Midbrain (tissue), 1 donor: ENCODE measurements at places on chromosomes 1 and 21.
A peak's percentile ranks its signal among the peaks of the same experiment; 100 is the strongest.

GRCh38 chr1:42945164-42945563, 13.5 kb downstream of the SLC2A1 start:
- DNase-seq, result no peak

DNA sequence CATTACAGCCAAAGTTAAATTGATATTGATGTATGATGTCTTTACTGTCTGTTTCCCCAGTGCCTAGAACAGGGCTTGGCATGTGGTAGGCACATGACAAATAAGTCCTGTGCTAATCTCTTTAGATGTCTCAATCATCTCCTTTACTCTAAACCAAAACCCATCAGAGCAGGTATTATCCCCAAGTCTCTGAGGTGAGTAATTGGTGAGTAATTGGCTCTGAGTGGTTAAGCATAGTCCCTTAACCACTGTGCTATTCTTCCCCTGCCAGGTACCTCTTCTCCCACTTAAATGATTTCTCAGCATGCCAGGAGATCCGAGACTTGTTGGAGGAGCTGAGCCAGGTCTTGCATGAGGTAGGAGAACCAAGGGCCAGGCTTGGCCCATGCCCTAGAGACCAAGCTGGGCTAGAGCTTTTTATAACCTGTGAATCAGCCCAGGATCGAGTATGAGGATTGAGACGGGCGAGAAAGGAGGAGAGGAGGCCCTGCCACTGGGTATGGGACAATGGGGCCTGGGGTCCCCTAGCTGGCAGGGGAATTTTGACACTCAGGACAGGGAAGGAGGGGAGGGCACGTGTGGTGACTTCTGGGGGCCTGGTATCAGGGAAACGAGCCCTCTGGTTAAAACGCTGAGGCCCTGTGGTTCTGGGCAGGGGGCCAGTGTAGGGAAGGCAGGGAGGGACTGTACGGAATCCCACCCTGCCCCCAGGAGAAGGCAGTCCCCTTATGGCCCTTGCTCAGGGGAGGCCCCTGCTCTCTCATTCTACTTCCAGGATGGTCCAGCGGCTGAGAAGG, 4.5 kb downstream of the CNKSR1 start:
- DNase-seq, result no peak

DNA sequence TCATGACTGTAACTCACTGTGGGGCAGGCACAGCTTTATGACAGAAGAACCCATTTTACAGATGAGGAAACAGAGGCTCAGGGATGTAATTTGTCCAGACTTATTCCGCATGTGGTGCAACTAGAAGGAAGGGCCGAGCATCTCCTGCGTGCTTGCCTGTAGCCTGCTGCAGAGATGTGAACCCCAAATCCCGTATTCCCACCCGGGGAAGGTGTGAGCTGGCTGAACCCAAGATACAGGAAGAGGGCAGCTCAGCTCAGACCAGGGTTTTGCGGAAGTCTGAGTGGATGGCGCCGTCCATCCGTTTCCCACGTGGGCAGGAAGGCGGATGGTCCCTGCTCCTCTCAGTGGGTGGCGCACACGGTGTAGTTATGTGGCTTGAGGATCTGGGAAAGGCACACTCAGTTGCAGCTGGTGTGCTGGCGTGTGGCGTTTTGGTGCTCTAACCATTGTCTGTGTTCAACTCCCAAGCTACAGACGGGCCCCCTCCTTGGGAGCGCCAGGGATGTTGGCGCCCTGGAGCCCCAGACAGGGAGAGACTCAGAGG, 1.2 kb downstream of the CROCC start:
- DNase-seq, result no peak

GRCh38 chr1:242454262-242455051, 70.0 kb downstream of the PLD5 start:
- DNase-seq, result peak; percentile 38

DNA sequence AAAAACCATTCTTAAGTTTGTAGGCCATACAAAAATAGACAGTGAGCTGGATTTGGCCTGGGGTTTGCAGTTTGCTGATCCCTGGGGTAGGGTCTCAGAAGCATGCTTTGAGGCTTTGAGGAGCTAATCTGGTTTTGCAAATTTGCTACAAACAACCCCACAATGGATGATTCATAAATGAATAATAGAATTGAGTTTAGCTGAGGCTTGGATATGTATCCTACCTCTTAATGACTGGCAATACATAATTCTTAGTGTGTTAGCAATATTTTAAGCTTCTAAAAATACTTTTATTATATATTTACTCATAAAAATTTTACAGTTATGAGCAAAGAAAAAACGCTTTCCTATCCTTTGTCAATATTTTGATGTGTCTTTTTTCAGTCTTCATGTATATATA, 50.6 kb downstream of the ROR1 start:
- no peak for DNase-seq

DNA sequence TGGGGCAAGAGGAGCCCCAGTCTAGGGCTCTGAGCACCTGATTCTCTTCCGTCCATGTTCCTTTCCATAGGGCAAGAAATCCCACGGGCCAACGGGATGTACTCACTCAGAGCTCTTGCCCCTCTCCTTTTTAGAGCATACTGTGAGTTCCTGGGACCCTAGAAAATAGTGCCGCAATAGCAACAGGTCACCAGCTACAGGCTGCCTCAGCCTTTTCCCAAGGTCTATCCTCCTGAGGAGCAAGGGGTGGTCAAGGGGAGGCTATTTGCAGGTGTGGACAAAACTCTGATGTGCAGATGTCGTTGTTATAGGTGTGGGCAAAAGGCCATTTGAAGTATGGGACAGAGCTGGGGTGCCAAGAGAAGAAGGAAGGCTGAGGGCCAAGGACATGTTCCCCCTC, 1.6 kb upstream of the QSOX1 start:
- no peak for DNase-seq

DNA sequence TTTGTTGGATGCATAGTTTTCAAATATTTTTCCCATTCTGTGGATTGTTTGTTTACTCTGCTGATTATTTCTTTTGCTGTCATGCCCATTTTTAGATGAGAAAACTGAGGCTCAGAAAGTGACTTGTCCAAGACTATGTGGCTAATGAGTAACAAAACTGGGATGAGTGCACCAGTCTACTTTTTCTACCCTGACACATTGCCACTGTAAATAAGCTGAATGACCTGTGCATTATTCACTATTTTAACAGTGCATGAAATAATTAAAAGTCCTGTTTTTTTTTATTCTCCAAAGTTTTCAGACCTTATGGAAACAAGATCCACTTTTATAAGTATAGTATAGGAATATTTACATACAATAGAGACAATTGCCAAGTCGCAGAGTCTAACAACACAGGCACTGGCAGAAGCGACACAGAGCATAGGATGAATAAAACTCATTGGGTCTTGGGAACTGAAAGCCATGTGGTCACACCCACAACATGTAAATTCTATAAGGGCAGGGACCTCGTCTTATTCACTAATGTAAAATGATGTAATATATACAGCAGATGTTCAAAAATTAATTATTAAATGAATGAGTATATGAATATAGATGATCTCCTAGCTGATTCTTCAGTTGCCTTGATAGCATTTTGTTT, 45.2 kb downstream of the HLX start:
- no peak for DNase-seq

- DNase-seq, result no peak
Measured at GRCh38 chr1:86823821-86824500, 90.0 kb downstream of the SELENOF start.

DNA sequence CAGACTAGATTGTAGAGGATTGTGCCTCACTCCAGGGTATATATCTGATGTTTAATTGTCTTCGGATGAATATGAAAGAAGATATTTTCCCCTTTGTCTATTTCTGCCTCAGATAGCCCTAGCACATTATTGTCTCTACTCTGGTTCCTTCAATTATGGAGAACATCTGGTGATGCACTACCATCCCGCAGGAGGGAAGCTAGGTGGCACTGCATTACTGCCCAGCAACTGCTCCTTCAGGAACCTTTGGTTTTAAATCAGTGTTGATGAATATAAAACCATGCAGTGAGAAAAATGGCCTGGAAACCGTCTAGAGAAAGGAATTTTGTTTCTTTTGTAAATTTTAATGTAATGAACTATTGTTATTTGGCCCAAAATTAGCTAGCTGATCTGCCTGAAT, 68.5 kb downstream of the GPR88 start:
- no peak for DNase-seq

DNA sequence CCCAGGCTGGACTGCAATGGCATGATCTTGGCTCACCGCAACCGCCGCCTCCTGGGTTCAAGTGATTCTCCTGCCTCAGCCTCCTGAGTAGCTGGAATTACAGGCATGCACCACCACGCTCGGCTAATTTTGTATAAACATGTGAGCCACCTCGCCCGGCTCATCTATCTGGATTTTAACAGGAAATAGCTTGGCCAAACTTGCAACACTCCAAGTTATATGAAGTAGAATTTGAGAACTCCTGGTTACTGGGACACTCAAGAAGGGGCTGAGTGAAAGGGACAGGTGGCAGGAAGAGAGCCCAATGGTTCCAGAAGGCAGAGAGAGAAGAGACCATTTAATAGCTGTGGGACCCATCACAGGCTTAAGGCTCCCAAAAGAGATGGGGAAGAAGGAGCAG, 2.9 kb upstream of the GPX7 start:
- DNase-seq, result no peak

DNA sequence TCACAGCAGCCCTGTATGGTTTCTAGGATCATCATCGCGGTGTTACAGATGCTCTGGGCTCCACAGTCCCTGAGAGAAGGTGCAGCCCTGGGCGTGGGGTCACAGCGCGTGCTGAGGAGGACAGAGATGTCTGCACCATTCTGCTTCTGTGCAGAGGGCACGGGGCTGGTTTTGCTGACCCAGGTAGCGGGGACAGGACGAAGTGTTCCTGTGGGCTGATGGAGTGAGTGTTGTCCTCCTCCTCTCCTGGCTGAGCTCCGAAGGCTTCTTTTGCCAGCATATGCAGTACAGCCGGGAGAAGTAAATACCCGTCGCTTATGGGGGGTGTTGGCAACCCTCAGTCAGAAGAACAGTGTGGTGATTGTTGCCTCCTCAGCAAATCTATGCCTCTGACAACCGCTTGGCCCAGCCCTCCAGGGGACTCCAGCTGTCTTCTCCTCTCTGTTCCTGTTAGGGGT, 101.5 kb downstream of the DDX20 start:
- peak; percentile 30 for DNase-seq

GRCh38 chr1:175887981-175888428, 144.6 kb upstream of the TNR start:
- peak; percentile 86 for DNase-seq

DNA sequence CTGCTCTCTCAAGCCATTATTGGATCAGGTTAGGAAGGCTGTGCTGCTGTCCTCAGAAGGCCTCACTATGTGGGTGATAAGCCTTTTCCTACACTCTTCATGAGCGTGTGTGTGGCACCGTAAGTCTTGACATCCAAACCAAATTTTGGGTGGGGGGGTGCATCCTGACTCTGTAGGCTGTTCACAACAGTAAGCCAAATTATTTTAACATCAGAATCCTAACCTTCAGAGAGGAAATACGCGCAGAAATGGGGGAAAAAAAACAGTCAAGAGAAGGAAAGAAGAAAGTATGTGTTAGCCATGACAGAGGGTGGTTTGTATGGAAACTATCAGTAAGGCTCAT, 21.0 kb downstream of the STPG1 start:
- no peak for DNase-seq

DNA sequence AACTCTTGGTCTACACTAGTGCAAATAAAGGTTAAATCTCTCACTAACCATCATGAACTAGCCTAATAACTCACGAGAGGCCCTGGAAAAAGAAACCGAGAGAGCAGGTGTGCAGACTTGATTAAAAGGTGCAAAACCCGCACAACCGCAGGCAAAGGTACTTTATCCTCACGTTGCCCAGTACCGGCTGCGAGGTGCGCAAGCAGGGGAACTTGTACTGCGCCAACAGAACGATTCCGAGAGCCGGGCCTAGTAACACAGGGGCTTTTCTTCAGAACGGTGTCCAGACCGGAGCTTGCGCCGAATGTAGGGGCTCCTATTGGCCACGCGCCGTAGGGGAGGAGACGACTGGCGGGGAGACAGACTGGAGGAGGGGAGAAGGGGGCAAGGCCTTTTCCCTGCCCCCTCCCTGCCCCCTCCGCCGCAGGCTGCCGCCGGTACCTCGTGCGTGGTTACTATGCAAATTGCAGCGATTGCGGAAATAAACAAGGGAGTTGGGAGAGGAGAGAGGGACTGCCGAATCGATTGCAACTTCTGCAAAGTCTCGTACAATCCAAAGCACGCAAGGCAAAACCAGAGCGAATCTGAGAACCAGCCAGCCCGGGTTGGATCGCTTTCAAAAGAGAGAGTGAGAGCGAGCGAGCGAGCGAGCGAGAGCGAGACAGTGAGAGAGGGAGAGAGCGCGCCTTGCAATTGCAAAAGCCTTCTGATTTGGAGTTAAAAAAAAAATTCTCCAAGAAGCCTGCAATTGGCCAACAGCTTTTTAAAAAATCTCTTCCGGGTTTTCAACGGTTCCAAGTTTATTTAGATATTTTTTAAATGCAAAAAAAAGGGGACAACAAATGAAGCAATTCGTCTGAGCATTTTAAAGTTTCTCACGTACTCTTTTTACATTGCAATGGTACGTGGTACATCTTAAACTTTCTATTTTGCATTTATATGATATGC, 5.4 kb upstream of the NFIA start:
- DNase-seq, result peak; percentile 88

GRCh38 chr1:235441159-235441685, 63.0 kb downstream of the B3GALNT2 start:
- DNase-seq, result no peak

DNA sequence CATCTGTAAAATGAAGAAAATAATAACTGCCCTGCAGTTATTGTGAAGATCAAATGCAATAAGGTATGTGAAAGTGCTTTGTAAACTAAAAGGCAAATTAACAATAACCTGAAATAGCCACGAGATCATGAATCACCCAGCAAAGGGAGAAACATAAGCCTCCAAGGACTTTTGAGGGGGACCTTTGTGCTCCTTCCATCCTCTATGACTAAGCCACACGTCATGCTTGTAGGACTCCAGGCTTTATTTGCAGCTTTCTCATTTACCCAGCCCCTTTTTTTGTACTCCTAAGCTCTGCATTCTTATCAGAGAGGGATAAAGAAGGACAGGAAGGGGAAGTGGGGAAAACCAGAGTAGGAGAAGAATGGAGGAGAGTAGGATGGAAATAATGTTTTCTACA, 115.1 kb downstream of the PROX1 start:
- no peak for DNase-seq

- DNase-seq, result no peak
Measured at GRCh38 chr1:183002797-183003196, 20.4 kb upstream of the LAMC1 start.

GRCh38 chr1:25572708-25573590, 29.5 kb downstream of the LDLRAP1 start:
- DNase-seq, result peak; percentile 37

- DNase-seq, result no peak
Measured at GRCh38 chr1:1775327-1776226, 2.7 kb downstream of the NADK start.

DNA sequence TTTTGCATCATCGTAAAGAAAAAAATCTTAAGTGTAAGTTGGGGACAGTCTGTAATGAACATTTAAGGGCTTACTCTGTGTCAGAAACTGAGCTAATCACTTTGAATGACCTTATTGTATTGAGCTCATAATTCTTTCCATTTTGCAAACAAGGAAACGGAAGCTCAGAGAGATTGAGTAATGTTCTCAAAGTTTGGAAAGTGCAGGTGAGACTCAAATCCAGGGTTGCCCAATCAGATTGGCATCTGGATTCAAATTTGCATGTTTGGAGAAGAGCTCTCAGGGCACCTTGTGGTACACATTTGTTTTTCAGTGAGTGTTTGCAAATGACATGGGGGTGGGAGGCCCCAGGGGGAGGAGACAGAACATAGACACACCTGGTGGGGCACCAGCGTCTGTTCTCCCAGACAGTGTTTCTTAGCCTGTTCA, 8.0 kb downstream of the ALPL start:
- no peak for DNase-seq
